H9 (cell line): ENCODE measurements at places on chromosomes 12 and 14. TPM values are rescaled to one million over a fixed set of nuclear protein-coding genes. Genes with fewer than 3 reads are reported as not detected.
A peak's percentile ranks its signal among the peaks of the same experiment; 100 is the strongest.

- DNase-seq: no peak
Measured at GRCh38 chr12:121175383-121176119, 34.4 kb upstream of the P2RX4 start.

GRCh38 chr12:19075711-19076340 is 53.7 kb upstream of the PLEKHA5 start:
- DNase-seq: no peak

DNA sequence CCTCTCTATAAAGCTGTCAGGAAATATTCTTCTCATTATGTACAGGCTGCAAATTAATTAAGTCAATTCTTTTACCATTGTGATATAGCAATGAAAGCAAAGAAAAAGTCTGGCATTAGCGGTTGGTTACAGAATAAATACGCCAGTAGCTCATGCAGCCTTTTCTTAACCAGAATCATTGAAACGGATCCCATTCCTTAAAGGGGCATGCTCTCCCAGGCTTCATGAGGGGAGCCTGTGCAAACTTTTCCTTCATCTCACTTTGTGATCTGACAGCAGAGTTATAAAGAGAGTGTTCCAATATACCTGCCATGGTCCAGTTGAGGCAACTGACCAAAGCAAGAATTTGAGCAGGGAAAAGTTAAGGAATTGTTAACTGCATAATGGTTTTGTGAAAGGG is 337.7 kb downstream of the EMP1 start:
- DNase-seq: no peak

DNA sequence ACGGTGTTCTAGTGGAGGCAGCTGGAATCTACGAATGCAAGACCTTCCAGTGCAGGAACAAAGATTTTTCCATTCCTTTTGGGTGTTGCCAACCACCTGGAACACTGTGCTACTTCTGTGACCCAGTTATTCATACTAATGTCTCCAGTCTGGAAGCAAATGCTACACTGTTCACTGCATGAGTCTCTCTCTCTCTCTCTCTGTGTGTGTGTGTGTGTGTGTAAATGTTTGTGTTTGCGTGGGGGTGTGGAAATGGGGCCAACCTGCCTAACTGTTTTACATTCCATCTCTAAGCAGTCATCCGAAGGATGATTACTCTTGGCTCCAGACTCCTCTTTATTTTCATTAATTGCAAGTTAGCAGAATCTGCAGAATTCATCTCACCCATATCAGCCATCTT is 29.9 kb upstream of the YBX3 start:
- DNase-seq: no peak

GRCh38 chr14:75170772-75171171 is 5.6 kb downstream of the TMED10 start:
- no peak for DNase-seq

DNA sequence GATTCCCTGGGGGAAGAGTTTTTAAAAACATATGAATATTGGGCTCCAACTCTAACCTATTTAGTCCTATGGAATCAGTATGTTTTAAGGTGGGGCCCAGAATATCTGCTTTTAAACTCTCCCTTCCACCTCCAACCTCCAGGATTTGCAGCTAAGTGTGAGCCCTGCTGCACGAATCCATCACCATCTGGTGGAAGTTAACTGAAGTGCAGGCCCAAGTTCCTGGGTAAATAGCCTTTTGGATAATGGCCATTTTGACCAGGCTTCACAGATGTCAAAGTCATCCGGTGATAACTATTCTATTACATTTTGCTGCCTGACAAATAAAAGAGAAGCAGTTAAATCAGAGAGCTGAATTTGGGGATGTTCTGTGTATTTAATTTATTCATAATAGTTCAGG is 58.1 kb upstream of the RMST start:
- DNase-seq: peak; percentile 75

- DNase-seq: peak; percentile 13
Measured at GRCh38 chr12:34289431-34290380, 267.4 kb downstream of the ALG10 start.

GRCh38 chr12:6958609-6959057 is 7.5 kb downstream of the PTPN6 start:
- no peak for DNase-seq

DNA sequence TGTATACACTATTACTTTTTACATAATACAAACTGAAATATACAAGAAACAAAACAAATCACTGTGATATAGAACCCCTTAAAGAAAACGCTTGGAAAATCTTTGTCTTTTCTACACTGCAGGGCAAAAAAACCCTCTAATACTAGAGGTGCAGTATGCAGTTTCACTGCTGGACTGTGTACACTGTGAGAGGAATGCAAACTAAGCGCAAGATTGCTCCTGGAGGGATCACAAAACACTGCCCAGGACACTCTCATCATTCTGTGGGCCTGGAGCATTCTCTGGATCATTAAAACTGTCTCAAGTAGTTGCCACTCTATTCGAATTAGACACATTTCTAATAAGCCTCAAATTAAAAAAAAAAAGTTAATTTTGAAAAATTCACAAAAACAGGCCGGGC is 217.6 kb downstream of the MED13L start:
- no peak for DNase-seq

- DNase-seq: peak; percentile 6
Measured at GRCh38 chr12:13386323-13387039, 190.0 kb downstream of the EMP1 start.

- no peak for DNase-seq
Measured at GRCh38 chr14:71574976-71575375, 357.3 kb upstream of the RGS6 start.

DNA sequence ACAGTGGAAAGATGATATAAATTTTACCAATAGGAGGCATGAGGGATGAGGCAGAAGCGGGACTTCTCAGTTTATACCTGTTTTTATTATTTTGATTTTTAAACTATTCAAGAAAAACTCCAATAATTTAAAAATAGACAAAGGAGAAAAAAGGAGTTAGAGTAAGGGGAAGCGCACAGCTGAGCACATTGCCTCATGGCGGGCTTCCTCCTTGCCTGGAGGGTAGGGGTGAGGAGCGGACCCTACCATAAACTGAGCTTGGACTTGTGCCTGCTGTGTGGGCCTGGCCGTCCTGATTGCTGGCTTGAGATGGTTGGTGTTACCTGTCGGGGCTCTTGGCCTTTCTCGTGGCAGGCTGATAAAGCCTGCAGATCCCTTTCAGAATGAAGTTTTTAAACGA is 15.1 kb upstream of the HIP1R start:
- DNase-seq: no peak

DNA sequence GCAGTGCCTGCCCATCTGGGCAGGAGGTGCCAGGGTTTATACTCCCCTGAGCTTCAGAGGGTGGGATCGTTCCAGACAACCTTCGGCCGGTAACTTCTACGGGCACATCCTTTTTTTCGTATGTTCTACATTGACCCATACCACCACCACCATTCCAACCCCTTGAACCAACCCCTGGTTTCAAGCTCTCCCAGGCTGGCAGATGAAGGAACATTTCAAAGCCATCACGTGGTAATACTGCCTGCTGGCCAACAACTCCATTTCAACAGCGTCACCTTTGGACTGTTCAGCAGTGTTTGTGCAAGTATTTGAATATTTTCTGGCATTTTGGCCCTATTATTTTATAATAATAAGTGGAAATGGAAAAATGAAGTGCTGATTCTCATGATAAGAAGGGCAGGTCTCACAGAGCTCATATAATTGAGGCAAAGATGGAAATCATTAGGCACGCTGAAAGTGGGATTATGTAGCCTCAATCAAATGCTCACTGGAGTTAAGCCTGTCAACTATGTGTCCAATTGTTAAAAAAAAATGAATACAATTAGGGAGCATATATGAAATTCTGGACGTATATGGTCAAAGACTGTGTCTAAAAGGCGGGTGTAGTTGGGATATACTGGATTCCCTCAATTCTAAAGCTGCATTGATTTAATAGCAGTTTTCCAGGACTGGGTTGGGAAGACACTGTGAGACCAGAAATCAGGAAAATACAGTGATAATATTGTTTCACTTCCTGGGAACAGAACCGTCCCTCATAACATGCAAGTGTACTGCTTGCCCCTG is 162.1 kb downstream of the ZFP36L1 start:
- DNase-seq: no peak

The SMCO2 gene
- 0.20 TPM in 2 replicates for total RNA-seq

The CYP46A1 gene
- 0.59 and 0.75 TPM in 2 replicates for total RNA-seq

The CLEC4D gene
- 0.42 and 0.48 TPM in 2 replicates for total RNA-seq

The LRP1-AS gene
- not detected in 2 replicates for total RNA-seq

The ZFHX2 gene
- total RNA-seq: 19.2 and 19.4 TPM in 2 replicates

The SYNDIG1L gene
- 0.22 and 0.33 TPM in 2 replicates for total RNA-seq

The ADCY6 gene
- 30.2 and 31.1 TPM in 2 replicates for total RNA-seq

The ATL1 gene
- total RNA-seq: 3.0 and 3.2 TPM in 2 replicates

The NOVA1 gene
- total RNA-seq: 11.4 and 13.8 TPM in 2 replicates
